ENCODE measurements at places on chromosomes 12 and 14.
A peak's percentile ranks its signal among the peaks of the same experiment; 100 is the strongest.

GRCh38 chr12:125245581-125246557 lies 180.6 kb downstream of the AACS start:
- no peak for DNase-seq

DNA sequence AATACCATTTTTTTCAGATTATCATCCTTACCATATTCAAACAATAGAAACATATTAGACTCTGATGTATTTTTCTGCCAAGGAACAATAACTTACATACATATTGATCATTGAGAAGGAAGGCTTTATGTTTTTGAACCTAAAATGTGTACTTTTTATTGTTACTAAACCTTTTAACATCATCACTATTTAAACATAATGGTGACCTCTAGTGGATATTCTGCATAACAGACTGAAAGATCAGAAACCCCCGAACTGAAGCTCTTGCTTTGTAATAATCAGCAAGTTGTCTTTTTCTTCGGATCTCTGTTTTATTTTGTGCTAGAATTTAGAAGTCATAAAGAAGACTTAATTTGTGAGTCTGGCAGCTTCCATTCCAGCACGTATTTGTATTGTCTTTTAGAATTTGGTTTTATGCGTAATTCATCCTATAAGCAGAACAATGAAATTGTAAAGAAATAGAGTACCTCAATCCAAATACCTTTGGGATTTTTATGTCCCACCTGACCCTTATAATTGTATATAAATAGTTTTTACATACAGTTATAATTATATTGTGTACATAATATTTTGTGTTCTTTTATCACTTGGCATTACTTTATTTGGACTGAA lies 125.9 kb upstream of the ATF1 start:
- peak; percentile 72 for DNase-seq

DNA sequence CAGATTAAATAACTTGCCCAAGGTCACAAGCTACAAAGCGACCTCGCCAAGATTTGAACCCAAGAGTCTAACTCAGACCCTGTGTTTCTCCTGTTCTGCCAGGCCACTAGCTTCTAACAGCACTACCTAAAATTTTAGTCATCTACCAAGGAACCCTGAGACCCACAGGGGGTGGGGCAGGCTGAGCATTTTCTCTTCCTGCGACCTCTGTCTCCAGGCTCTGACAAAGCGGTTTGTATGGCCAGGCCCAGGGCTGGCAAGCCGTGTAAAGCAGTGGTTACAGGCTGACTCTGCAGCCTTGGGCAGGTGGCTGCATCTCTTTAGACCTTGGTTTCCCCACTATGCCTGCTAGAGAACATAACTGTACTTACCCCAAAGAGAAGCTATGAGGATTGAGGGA lies 5.3 kb downstream of the VDR start:
- DNase-seq = no peak

- no peak for DNase-seq
Observed at GRCh38 chr14:41476526-41476925, 130.2 kb upstream of the LRFN5 start.

DNA sequence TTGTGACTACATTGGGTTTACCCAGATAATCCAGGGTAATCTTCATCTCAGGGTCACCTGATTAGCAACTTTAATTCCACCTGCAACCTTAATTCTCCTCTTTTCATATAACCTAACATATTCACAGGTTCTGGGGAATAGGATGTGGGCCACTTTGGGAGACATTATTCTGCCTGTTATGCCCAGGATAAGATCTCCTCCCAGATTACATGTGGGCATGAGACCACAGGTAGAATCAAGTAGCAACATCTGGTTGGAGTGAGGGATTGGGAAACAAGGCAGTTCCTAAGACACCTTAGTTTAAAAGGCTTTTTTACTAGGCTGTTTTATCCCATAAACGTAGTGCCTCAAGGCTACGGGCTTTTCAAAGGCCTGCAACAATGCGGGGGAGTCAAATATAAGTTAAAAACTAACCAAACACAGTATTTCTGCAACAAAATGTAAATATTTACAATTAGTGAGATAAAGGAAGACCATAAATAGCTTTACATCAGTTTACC lies 181.5 kb downstream of the FOXA1 start:
- no peak for DNase-seq

DNA sequence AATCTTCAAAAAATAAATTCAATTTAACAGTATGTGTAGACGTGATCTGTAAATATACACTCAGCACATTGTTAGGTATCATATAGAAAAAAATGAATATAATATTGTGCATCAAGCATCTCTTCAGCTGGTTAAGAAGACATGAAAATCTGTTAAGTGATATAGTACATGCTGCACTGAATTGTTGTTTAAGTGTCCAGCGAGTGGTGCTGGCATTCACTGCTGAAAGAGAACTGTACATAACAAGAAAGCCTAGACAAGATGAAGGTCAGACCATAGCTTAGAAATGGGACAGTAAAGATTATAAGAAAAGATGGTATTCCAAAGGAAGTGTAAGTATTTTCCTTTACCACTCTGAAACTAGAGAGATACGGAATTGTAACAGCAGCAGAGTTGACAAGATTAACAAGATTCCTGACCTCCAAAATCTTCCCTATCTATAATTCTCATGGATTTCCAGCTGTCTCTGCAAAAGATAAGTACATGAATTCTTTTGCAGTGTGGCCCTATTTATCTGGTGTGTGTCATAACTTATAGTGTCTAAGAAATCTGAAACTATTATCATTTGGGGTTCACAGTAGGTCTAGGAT lies 198.6 kb downstream of the FLRT2 start:
- no peak for DNase-seq

All from suppressor macrophage treated with lipopolysaccharide for 4 hours (primary cell).